ENCODE measurements at places on chromosomes 5 and 9.

- DNase-seq, result no peak
These were observed 4.4 kb upstream of the C9orf153 start for GRCh38 chr9:86263876-86264275.

GRCh38 chr9:19935422-19935821, 146.6 kb upstream of the SLC24A2 start:
- DNase-seq, result no peak

GRCh38 chr5:116035123-116035522, 2.9 kb downstream of the ARL14EPL start:
- no peak for DNase-seq

DNA sequence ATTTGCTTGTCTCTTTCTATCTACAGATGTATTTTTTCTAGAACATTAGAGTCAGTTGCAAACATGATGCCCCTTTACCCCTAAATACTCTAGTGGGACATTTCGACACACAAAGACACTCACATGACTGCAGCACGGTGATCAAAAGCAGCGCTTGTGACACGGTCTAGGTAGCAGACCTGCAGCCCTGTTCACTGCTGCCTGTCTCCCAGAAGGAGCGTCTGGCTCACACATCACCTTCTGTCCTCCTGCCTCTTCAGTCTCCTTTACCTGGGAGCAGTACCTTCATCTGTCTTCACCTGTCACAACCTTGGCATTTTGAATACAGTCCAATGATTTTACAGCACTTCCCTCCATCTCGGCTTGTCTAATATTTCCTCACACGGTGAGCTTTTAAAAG, 51.9 kb upstream of the SH3PXD2B start:
- no peak for DNase-seq

- no peak for DNase-seq
These were observed 111.5 kb upstream of the OSMR start for GRCh38 chr5:38734353-38734752.

DNA sequence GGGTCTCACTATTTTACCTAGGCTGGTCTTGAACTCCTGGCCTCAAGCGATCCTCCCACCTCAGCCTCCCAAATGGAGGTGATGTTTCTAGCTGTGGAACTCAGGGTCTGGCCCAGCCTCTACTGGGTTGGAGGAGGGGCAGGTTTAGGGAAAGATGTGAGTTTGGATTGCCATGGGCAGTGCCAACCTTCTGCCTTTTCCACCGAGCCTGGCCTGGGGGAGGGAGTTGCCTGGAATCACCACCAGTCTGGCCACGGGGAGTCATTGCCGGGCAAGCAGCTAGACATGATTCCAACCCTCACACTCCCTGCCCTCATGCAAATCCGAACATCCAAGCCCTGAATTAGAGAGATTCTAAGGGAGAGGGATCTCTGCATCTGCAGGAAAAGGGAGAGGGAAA, 21.0 kb upstream of the VDAC1 start:
- no peak for DNase-seq

DNA sequence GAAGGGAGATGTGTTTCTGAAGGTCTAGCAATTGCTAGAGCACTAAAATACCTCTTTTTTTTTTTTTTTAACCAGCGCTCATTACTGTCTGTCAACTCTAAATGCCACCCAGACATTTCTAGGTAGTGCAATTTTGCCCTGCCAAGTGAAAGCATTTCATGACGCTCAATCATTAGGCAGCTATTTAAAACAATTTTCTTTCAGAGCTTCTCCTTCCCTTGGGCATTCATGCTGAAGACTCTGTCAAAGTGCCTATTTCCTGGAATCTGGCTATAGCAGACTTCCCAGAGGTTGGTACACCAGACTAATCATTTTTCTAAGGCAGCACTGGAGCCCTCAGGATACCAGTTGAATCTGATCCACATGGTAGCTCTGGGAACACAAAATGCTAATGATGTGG, 97.0 kb upstream of the ANKRD55 start:
- no peak for DNase-seq

- no peak for DNase-seq
These were observed 20.4 kb upstream of the UBAP1 start for GRCh38 chr9:34158362-34158869.

DNA sequence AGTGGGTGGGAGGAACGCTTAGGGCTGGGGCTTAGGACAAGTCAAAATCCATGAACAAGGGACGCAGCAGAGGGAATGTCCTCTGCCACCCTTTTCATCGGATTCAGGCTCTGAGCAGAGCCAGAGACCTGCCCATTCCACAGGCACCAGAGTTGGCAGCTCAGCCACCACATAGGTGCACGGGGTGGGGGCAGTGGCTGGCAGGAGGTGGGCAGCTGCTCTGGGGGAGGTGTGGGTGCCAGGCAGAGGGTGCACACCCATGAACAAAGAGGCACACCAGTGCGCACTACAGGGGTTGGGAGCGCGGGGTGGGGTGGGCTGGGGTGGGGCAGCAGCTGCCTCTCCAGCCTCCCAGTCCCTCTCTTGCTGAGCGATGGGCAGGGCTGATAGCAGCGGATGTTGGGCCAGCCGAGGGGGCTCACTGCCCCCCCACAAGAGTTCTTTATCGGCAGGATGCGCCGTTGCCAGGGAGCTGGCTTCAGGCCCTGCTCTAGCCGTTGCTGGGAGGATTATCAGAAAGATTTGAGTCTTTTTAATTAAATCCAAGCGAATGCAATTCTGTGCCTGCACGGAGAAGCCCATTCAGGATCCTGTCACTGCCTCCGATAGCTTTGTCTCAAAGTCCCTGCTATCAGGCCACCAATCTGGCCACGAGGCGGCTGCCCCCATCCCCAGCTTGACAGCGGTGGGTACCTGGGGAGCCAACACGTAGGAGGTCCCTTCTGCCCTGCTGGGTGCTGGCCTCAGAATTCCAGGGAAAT, 64.3 kb upstream of the LMX1B start:
- DNase-seq, result no peak

DNA sequence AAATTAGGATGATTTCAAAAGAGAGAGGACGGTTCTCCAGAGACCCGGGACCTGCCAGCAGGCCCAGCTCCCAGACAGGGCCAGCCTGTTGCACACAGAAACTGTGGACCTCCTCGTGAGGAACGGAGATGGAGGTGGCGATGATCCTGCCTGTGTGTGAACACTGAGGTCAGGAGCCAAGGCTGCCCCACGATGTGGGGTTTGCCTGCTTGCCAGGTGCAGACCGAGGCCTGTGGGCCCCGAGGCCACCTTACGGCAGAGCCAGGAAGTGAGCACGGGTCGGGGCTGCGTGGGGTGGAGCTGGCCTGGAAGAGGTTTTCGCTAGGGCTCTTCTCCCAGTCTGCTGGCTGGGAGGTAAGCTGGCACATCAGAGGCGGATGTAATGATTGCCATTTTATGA, 4.3 kb downstream of the FAM163B start:
- DNase-seq, result no peak

DNA sequence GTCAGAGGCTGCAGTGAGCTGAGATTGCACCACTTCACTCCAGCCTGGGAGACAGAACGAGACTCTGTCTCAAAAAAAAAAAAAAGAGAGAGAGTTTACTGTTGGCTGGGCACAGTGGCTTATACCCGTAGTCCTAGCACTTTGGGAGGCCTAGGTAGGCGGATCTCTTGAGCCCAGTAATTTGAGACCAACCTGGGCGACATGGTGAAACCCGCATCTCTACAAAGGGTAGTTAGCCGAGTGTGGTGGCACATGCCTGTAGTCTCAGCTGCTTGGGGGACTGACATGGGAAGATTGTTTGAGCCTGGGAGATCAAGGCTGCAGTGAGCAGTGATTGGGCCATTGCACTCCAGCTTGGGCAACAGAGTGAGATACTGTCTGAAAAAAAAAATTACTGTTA, 12.6 kb downstream of the HABP4 start:
- DNase-seq, result no peak

GRCh38 chr5:19782566-19782965, 205.4 kb downstream of the CDH18 start:
- DNase-seq, result no peak

DNA sequence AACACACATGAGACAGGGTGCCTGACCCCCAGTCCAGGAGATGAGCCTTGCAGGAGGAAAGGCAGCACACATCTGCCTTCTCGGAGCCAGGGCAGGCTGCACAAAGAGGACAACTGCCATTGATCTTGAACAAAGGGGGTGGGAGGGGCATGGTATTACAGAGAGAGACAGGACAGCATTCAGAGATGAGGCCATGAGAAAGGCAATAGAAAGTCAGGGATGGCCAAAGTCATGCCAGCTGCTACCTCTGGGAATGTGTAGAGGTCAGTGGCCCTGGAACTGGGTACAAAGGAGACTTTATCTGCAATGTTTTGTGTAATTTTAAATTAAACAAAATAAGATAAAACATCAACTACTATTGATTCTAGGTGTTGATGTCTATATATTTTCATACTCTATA, 43.2 kb downstream of the WDR36 start:
- no peak for DNase-seq

GRCh38 chr9:121240472-121241135, 27.4 kb upstream of the GSN start:
- no peak for DNase-seq

- DNase-seq, result no peak
These were observed 180.5 kb downstream of the PIK3R1 start for GRCh38 chr5:68395926-68396511.
